Stimulated activated CD4-positive, alpha-beta T cell treated with anti-CD3 and anti-CD28 coated beads, Interleukin-1b, Interleukin-23, amount 100 ng/mL, for 1 hour (primary cell): ENCODE measurements at places on chromosomes 1 and 21.

DNA sequence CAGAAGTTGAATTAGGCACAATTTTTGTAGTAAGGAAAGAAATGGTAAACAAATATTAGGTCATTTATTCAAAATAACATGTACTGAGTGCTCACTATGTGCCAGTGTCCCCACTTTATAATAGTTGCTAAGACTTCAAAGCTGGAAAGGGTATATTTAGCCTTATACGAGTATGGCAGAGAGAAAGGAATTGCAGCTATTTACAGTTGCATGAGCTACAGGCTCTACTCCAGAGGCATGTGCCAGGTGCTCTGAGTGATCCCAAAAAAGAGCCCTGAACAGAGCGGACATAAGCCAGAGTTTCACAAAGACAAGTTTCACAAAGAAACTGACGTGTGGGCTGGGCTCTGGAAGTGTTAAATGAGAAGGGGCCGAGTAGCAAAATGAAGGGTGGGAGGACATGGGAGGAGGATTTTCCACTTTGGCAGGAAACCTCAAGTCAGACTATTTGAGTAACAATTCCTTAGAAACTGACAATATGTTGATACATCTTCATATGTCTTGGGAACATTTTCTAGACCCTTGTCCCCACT is 40.9 kb downstream of the FASLG start:
- no peak for DNase-seq

DNA sequence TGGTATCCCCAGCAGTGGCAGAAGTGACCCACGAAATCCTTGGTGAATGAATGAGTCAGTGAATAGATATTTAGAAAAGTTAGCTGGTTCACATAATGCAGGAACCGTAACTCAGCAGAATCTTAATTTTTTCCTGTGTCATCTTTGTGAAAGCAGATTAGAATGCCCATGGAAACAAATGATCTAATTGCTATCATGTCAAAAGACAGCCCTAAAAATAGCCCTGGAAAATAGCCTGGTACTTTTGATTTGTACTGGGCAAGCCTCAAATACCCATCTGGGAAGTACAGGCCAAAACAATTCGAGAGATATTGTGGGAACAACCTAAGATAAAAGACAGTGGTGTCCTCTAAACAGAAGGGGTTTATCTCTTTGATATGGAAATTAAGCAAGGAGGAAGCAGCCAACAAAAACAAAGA is 21.1 kb downstream of the FYB2 start:
- DNase-seq = no peak

DNA sequence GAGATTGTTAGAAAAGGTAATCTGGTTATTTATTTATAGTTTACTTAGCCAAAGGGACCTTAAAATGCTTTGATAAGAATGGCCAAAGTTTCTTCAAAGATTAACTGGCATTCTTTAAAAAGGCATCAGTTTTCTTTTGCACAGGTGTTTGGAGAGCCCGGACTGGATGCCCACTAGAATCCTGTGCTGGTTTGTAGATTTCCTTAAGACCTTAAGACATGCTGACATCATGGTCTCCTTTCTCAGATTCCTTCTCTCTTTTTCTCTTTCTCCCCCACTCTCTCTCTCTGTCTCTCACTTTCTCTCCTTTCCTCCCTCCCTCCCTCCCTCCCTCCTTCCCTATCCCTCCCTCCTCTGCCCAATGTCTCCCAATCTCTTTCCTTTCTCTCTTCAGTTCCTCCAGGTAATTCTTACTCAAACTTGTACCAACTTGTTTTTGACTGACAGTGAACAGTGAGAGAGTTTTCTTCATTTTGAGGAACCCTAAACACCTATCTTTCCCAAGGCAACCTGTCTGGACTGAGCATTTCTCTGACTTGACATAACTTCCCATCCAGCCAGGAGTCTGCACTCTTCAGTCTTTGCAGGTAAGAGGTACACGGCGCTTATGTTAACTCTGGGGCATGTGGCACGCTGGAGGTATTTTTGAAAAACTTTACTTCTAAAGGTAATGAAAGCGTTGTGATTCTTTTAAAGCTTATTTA is at the start of gene KCNJ15:
Gene KCNJ15, plus strand, starts transcription at position 393 of the 704 bp plus-strand sequence. CDS start 42,271 bp downstream, outside the sequence.
- DNase-seq = no peak

GRCh38 chr1:218485241-218485928 is 140.2 kb downstream of the TGFB2 start:
- no peak for DNase-seq

DNA sequence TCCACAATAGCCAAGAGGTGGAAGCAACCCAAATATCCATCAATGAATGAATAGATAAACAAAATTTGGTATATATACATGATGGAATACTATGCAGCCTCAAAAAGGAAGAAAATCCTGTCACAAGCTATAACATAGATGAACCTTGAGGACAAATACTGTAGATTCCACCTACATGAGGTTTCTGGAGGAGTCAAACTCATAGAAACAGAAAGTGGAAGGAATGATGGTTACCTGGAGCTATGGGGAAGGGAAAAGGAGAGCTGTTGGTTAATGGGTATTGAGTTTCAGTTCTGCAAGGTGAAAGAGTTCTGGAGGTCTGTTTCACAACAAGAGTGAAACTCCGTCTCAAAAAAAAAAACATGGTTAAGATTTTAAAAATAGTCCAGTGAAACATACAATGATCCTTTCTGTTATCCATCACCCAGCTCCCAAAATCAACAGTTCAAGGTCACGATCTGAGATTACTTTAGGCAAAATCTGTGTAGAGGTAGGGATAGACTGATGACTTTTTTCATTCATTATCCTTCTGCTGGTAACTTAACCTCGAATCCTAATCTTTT is 80.8 kb upstream of the HNRNPU start:
- no peak for DNase-seq

DNA sequence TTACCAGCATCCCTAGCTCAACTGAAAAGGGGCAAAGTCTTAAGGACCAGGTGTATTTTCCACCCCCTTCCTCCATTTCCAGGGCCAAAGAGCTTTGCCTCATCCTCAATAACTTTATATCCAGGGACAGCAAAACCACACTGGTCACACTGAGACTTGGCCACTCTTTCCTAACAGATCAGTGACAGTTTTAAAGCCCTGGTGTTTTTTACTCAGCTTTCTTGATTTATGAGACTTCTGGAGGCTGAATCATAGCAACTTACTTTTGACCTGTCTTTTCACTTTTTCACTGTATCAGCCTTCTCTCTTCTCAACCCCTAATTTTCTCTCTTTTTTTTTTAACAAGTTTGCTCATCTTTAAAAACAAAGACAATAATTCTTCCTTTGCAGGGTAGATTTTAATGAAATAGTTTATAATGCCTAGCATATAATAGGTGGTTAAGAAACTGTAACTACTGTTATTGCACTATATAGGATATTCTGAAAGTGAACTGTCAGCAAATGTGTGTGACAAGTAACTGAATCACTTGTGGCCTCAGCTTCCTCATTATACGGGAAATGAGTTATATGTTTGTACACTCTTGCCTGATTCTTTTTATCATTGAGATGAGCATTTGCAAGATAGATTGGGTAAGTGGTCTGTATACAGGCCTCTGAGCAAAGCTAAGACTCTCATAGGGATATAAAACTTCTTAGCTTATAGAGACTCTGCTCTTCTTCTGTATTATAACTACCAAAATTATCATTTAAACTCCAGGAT is 19.7 kb upstream of the DYNLT5 start:
- no peak for DNase-seq

- no peak for DNase-seq
Measured at GRCh38 chr1:45329445-45329844, 2.8 kb downstream of the HPDL start.

GRCh38 chr1:218783916-218784315 is 389.8 kb upstream of the LYPLAL1 start:
- DNase-seq = no peak
